ENCODE measurements at places on chromosomes 12 and 14. TPM values are rescaled to one million over a fixed set of nuclear protein-coding genes. Genes with fewer than 3 reads are reported as not detected.

Gene ISM2
- total RNA-seq: not detected

Gene GALNT6
- total RNA-seq: 8.5 TPM

Gene ABCD2
- not detected for total RNA-seq

Gene KRT74
- total RNA-seq: not detected

Gene IL26
- total RNA-seq: not detected

Gene CLEC2D
- 1.3 TPM for total RNA-seq

Gene NTS
- total RNA-seq: under 0.01 TPM

Gene TXNDC16
- 2.6 TPM for total RNA-seq

Gene TTC9
- 0.20 TPM for total RNA-seq

Gene CCDC197
- total RNA-seq: not detected

Gene ACSS3
- total RNA-seq: under 0.01 TPM

Gene KCNMB4
- 0.22 TPM for total RNA-seq

Gene IFNG
- total RNA-seq: not detected

Gene FAM181A
- total RNA-seq: not detected

Gene RERG
- total RNA-seq: not detected
